Activated CD4-positive, alpha-beta T cell treated with anti-CD3 and anti-CD28 coated beads for 24 hours (primary cell): ENCODE measurements at places on chromosomes 12 and 14.

DNA sequence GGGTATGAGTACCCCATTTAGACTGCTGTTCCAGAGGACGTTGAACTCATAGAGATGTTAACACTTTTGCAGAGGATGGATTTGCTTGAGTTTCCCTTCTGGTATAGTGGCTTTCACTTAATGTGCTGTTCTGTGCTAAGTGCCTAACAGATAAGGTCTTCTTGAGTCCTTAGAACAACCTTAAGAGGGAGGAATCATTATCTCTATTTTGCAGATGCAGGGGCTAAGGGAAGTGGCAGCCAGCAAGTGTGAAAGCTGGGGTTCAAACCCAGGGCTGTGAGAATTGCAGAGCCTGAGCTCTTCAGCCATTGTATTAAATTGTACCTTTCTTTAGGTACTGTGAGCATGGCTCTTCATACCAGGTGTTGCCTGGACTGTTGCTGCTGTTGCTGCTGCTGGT is 122.1 kb upstream of the NRXN3 start:
- DNase-seq, result no peak

DNA sequence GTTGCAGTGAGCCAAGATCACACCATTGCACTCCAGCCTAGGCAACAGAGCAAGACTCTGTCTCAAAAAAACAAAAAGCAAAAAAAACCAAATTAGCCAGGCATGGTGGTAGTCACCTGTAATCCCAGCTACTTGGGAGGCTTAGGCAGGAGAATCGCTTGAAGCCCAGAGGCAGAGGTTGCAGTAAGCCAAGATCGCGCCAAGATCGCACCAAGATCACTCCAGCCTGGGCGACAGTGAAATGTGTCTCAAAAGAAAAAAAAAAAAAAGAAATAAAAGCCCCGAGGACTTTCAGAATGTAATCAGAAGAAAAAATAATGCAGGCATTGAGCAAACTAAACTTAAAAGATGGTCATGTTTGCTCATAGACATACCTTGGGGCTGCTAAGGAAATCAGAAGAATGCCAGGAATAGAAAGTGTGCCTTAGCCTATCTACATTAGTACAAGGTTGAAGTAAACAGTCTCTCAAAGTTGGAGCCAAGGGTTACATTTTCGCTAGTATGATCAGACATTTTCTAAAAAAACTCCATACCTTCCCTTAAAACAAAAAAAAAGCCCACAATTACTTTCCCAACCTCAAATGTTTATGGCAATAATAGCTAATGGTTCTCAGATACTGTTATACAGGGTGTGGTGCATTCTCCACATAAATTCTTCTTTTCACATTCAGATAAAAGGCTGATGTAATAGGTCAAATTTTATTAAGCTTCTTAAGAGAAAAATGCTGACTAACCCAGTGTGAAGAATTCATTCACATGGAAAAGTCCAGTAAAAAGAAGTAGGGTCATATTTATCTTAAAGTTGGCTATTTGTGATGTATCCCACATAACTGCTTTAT is 15.8 kb downstream of the DTD2 start:
- no peak for DNase-seq

DNA sequence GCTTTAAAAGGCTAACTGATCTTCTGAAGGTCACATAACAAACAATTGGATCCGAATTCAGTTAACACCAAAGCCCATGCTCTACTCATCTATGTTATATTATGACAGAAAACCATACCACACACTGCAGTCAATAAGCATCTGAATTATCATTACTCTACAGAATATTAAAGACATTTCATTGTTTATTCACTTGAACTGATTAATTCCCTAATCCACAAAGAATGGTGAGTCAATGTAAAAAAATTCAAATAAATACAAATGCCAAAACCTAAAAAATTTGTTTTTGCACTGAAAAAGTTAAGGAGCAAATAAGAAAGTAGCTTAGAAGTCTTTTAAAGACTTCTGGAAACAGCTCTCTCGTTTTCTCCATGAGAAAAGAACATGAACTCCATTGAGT is 13.7 kb downstream of the NID2 start:
- no peak for DNase-seq

- no peak for DNase-seq
These were observed 472.4 kb downstream of the ATP23 start for GRCh38 chr12:58413794-58414193.

- no peak for DNase-seq
These were observed 9.2 kb downstream of the KRT1 start for GRCh38 chr12:52670961-52671360.
